Bladder microvascular endothelial cell (primary cell): ENCODE measurements at places on chromosomes 7 and 10. TPM values are rescaled to one million over a fixed set of nuclear protein-coding genes. Genes with fewer than 3 reads are reported as not detected.

Gene NPY
- not detected in 2 replicates for total RNA-seq

Gene COBL
- 0.06 and 0.32 TPM in 2 replicates for total RNA-seq

Gene CUTC
- 14.4 and 21.4 TPM in 2 replicates for total RNA-seq

Gene THSD7A
- total RNA-seq = 27.2 and 29.5 TPM in 2 replicates

Gene HOXA3
- 0.97 and 2.3 TPM in 2 replicates for total RNA-seq

Gene C7orf33
- not detected in 2 replicates for total RNA-seq

Gene SLC26A5
- total RNA-seq = under 0.01 and 1.3 TPM in 2 replicates

Gene PIP4K2A
- total RNA-seq = 24.4 and 40.1 TPM in 2 replicates

Gene CFAP58
- 0.65 and 0.69 TPM in 2 replicates for total RNA-seq

Gene TWNK
- total RNA-seq = 3.7 and 11.5 TPM in 2 replicates

Gene ANK3
- total RNA-seq = 0.49 and 0.82 TPM in 2 replicates

Gene CRPPA
- total RNA-seq = 0.97 and 2.1 TPM in 2 replicates

Gene SFTPA1
- not detected in 2 replicates for total RNA-seq

Gene CPA1
- not detected in 2 replicates for total RNA-seq

Gene RHBDD2
- 9.7 and 14.2 TPM in 2 replicates for total RNA-seq

Gene CNTNAP2
- 0.97 and 1.3 TPM in 2 replicates for total RNA-seq

Gene PAX2
- not detected in 2 replicates for total RNA-seq

Gene DNAJC2
- 9.4 and 15.1 TPM in 2 replicates for total RNA-seq

Gene TMEM176B
- total RNA-seq = not detected in 2 replicates

Gene TMEM254
- total RNA-seq = 2.8 and 6.2 TPM in 2 replicates

Gene ARHGEF5
- 0.06 and 0.16 TPM in 2 replicates for total RNA-seq
